ENCODE measurements at places on chromosomes 6 and 20. TPM values are rescaled to one million over a fixed set of nuclear protein-coding genes. Genes with fewer than 3 reads are reported as not detected.

DNA sequence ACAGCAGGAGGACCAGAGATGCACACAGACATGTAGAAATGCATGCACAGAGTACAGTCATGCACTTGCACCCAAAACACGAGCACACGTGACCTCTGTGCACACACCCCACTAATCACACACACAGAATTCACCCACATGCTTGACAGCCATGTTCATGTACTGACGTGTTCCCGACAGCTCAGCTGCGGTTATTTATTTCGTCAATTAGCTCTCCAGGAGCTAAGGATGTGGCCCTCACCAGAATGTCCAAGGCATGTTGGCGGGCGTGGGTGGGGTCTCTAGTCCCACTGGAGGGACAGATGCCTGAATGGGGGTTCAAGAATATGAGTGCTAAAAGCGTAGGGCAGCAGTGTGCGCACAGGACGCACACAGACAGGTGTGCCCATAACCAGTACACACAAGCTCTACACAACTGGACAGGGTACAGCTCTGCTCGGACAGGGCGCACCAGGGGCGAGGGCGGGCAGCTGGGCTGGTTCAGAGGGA is 571 bp upstream of the PRPF6 start:
- DNase-seq: no peak

DNA sequence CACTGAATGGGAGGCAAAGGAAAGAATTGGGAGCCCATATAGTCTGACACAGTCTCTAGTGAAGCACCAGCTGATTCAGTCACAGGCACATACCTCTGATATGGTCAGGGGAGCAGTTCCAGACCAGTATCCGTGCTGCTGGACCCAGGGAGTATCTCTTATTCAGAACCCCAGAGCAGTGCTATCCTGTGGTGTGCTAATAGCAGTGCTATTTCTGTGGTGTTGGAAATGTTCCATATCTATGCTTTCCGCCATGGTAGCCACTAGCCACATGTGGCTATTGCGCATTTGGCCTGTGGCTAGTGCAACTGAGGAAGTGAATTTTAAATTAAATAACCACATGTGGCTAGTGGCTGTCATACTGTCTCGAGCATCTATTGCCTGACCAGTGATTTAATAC is 11.0 kb downstream of the SCUBE3 start:
- no peak for DNase-seq

DNA sequence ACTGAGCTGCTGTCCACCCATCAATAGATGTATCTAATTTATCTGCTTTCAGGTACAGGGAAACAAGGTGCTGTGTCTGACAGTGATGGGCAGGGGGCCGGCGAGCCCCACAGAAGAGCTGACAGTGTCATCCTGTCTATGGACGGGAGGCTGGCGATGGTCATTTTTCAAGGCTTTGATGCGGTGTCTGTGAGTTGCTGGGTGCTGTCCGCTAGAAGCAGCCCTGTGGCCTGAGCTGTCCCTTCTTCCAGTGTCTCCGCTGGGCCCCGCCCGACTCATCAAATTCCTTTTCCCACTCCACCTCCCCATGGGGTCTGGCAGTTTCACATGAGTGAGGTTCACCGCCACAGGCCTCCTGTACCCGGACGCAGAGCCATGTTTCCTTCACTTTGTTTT is 161.4 kb upstream of the PMEPA1 start:
- DNase-seq: no peak

DNA sequence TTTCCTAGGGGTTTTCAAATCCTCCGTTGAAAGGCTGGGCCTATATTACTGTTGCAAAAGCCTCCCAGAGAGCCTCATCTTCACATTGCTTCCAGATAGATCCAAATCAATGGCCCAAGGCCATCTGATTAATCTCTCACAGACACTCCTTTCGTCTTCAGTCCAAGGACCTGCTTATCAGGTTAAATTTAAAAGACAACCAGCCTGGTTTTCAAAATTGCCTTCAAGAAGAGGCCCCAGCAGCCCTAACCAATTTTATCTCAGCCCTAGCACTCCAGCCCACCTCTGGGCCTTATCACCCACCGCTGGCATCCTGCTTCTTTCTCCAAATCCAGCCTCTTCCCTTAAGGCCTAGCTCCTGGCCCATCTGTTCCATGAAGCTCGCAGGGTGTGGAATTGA is 15.5 kb upstream of the CCND3 start:
- DNase-seq: no peak

DNA sequence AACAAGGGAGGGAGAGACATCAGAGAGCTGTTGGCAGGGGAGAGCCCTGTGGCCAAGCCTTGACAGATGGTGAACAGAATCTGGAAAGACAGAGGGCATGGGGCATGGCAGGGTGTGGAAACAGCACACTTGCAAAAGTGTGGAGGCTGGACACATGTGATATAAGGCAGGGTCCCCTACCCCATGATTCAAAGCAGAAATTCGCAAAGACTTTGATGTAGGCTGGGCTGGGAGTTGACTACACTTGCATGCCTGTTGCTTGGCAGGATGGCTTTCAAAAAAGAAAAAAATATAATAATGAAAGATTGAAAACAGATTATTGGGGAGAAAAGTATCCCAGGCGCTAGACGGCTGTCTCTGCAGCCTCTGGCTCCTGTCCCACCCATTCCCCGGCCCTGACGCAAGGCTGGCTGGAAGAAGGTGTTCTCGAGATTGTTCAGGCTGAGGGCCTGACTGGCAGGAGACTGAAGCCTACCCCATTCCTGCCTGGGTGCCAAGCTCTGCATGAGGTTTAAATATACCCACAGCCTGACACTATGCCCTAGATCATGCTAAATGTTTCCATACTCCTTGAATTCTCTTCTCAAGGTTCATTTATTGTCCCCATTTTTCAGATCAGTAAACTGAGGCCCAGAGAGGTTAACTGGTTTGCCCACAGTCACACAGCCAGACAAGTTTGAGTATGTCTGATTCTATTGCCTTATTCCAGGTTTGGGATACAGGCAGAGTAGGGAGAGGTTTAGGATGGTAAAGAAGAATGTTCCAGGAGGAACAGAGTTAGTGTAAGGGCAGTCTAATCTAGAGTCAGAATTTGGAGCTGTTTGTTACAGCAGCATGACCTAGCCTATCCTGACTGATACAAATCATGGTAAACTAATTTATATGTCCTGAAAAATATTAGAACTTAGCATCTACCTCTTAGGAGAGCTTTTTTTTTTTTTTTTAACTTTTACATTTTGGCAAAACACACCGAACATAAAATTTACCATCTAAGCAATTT is 23.4 kb upstream of the CCN5 start:
- DNase-seq: no peak

DNA sequence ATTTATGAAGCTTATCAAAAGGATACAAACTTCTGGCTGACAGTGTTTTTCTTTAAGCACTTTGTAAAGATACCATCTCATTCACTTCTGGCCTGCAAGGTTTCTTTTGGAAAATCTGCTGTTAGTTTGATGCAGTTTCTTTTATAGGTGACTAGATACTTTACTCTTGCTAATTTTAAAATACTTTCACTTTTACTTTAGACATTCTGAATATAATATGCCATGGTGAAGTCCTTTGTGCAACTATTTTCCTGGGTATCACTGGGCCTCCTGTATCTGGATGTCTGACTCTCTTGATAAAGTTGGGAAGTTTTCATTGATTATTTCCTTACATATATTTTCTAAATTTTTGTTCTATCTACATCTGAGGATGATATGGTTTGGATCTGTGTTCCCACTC is 29.0 kb upstream of the ZNF337 start:
- DNase-seq: no peak

- DNase-seq: no peak
Observed at GRCh38 chr20:61742097-61742825, 323.4 kb downstream of the TAF4 start.

DNA sequence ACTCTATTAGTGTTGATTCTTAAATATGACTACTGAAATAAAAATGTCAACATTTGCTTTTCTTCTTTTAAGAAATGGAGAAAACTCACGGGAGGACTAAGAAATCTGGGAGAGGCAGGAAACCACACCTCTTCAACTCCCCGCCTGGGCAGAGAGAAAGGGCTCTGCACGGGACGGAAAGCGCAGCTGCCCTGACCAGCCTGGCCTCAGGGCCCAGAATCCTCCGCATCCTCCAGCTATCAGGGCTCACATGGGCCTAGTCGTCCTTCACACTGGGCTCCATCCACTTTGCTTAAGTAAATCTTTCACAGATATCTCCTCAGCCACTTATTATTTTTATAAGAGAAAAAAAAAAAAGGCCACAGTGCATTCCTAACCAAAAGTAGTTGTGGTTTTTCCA is 215.1 kb downstream of the TBXT start:
- no peak for DNase-seq

GRCh38 chr20:14580418-14581074 is 243.1 kb upstream of the FLRT3 start:
- no peak for DNase-seq

- no peak for DNase-seq
Observed at GRCh38 chr20:38158701-38159351, 6.2 kb downstream of the TGM2 start.

DNA sequence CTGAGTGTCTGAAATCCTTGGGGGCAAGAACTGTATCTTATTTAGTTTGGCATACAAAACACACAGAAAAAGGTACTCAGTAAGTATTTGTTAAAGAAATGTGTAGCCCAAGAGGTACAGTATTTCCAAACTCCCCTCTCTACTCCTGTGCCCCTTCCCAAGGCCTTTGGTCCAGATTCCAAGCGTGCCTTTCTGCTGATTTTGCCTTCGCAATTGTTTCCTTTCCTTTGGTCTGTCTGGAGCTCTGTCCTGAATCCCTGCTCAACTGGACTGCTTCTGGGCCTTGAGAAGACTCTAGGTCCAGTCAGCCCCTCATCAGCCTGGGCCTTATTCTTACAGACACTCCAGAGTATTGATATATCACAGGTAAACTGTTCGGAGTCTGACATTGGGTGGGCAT is 122.2 kb upstream of the SYNCRIP start:
- DNase-seq: no peak

DNA sequence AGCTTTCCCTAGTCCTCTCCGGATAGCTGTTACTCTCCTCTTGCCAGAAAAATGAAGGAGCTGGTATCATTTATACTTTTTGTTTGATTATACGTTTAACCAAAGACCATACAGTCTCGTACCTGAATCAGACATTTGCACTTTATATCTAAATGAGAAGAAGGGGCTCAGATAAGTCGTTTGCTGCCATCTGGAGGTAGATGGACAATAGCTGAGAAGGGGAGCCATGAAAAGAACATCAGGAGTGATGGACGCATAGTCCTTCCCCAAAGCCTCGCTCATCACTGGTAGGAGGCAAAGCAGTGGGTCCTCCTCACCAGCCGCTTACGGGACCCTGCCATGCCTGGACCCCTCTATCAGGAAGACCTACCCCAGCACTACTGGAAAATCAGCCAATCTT is 45.4 kb downstream of the RPF2 start:
- DNase-seq: no peak

Gene ATP9A
- 0.19 TPM for total RNA-seq

Gene TM9SF4
- total RNA-seq: 22.4 TPM

Gene FAM217A
- total RNA-seq: not detected
